COLO829 (cell line): ENCODE measurements at places on chromosomes 4 and X.

- DNase-seq = no peak
Observed at GRCh38 chr4:94285666-94286065, 57.0 kb downstream of the HPGDS start.

- DNase-seq = no peak
Observed at GRCh38 chrX:56564164-56564885, 898 bp downstream of the UBQLN2 start.

GRCh38 chrX:1012678-1013300, 199.7 kb downstream of the CRLF2 start:
- no peak for DNase-seq

DNA sequence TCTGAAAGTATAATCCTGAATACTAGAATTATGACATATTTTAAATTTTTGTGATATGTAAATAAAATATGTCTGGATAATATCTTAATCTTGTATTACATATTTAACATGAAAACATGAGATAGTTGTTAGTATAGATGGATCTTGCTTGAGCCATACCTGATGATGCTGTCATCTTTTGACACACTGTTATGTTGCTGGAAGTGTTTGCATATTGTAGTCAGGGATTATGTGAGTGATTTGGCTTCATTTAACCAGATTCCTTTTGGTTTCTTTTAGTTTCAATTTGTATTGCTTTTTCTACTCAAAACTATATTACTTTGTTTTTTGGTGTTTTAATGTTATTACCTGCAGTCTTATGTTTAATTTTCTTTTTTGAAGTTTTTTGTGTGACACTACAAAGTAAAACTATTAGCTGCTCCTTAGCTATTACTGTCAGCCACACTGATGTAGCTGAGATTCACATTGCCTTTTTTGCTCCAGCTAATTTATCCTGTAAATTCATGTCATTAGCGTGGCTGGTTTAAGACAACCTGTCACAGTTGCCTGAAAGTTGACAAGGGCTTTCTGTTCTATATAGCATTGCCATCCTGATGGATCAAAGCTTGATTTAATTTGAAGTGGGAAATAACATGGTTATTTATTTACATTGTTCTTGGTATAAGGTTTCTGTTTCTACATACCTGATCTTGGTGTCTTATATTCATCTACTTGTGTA, 33.7 kb downstream of the METAP1 start:
- no peak for DNase-seq

GRCh38 chrX:39381422-39381821, 580.2 kb downstream of the MID1IP1 start:
- DNase-seq = no peak

GRCh38 chrX:23664496-23664895, 2.8 kb upstream of the PRDX4 start:
- DNase-seq = no peak

- DNase-seq = no peak
Observed at GRCh38 chrX:11540532-11541377, 125.0 kb downstream of the ARHGAP6 start.

DNA sequence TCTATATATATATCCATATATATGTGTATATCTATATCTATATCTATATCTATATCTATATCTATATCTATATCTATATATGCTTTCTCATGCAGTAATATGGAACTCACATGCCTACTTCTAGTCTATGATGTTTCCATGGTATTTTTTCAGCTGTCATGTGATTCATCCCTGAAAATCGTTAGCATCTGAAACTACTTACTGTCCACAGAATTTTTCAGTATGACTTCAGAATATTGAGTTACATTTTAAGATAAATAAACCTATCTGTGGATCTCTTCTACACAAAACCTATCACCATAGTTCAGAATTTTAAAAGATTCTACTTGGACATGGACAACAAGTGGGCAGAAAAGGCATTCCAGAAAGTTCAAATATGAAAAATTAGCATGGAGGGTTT, 855.1 kb upstream of the INTU start:
- DNase-seq = no peak

DNA sequence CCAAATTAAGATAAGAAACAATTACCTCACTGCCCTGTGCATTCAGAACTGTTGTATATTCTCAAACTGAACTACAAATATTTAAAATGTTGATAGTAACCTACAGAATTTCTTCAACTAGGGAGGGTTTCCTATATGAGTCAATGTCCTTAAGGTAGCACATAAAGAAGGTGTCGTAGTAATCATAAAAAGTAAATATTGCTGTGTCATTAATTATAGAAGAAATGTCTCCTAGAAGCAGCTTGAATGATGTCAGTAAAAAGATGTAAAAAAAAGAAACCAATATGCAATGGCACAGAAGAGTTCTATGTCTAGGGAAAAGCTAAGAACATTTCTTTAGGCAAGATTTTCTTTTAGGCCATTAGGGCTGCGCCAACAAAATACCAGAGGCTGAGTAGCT, 559.6 kb upstream of the EPHA5 start:
- DNase-seq = no peak

- peak; percentile 21 for DNase-seq
Observed at GRCh38 chr4:92265021-92265420, 38.7 kb upstream of the GRID2 start.

DNA sequence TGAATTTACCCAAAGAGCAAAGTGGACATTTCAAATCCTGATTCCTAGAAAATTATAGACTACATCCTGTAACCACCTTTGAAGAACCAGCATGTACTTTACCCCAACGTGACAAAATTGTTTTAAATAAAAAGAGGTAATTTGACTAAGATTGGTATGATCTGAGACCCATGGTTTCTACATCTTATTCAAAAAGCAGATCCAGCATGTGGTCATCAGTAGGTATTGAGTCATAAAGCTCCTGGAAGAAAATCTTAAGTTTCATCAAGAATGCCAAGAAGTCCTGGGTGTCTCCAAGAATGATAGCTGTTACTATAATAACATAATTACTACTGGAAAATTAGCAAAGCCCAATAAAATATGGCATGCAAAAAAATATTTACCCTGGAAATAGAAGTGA, 61.8 kb downstream of the NFKB1 start:
- no peak for DNase-seq

DNA sequence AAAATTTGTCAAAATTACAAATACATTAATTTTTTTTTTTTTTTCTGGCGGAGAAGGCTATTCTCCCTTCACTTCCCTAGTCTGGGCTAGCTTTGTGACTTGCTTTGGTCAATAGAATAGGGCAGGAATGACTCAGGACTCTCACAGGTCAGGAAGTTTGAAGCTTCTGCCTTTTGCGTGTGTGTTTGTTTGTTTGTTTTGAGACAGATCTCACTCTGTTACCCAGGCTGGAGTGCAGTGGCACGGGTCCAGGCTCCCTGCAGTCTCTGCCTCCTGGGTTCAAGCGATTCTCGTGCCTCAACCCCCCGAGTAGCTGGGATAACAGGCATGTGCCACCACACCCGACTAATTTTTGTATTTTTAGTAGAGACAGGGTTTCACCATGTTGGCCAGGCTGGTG, 55.9 kb upstream of the USP9X start:
- DNase-seq = no peak

DNA sequence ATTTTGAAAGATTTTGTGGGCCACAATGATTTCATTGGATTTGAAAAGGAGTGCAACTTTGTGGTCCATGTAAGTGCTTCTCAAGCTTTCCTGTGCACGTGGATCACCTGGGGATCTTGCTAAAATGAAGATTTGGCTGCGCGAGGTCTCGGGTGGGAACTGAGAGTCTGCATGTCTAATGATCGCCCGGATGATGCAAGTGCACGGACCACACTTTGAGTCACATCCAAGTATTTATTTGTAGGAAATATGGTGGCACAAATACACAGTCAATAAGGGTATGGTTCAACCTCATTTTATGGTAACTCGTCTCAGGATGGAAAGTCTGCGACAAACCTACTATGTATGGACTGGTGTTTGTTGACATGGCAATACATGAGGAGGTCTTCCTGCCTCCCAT, 899 bp downstream of the BMX start:
- DNase-seq = no peak

DNA sequence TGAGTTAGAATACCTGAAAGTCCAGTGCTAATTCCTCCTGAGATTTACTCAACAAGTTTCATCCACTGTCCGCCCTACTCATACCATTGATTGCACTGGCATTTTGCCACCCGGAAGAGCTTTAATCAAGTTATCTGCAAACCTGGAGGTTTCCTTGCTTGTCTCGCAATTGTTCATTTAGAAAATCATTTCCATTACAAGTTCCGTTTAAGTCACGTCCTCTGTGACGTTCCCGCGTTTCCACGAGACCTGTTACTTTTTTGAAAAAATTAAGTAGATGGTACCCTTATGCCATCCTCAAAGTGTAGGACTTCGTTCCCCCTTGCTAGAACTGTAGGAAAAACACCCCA, 761 bp upstream of the FRYL start:
- no peak for DNase-seq

- DNase-seq = peak; percentile 19
Observed at GRCh38 chrX:139890991-139891700, 41.7 kb downstream of the ATP11C start.

- no peak for DNase-seq
Observed at GRCh38 chr4:125350470-125351135, 35.8 kb downstream of the FAT4 start.

DNA sequence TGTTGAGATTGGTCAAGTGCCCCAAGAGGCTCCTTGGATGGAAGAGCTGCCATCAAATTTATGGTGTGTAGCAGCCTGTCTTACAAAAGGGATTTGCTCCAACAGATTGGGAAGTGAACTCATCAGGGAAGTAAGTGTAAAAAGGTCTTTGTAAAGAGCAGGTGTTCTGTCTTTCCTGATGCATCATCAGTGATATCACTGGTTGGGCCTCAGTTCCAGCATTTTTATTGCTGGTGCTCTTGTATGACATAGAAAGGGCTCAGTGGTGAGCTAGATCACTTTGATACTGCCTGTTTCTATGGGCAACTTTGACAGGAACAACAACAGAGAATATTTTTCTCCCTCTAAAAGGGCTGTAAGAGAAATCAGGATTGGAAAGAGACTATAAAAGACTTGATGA, 8.7 kb upstream of the GABRE start:
- DNase-seq = no peak

GRCh38 chr4:101075536-101075935, 271.8 kb downstream of the PPP3CA start:
- DNase-seq = no peak

- no peak for DNase-seq
Observed at GRCh38 chrX:123330229-123330942, 146.3 kb downstream of the GRIA3 start.

DNA sequence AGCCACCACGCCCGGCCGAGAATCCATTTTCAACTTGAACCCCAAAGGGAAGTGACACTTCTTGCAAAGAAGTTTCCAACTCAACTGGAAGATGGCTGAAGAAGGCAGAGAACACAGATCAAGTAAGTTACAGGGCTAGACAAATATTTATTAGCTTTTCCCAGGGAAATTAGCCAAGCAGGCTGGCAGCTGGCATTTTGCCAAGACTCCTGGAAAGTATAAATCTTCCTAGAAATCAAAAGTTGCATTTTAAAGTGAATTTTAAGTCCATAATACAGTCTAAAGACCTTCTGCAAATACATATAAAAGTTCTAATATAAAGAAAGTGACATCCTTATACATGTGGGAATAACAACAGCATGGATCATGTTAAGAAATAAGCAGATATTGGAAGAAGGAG, 3.4 kb upstream of the MRPL1 start:
- no peak for DNase-seq

- DNase-seq = no peak
Observed at GRCh38 chr4:162865102-162865501, 301.6 kb downstream of the NAF1 start.

DNA sequence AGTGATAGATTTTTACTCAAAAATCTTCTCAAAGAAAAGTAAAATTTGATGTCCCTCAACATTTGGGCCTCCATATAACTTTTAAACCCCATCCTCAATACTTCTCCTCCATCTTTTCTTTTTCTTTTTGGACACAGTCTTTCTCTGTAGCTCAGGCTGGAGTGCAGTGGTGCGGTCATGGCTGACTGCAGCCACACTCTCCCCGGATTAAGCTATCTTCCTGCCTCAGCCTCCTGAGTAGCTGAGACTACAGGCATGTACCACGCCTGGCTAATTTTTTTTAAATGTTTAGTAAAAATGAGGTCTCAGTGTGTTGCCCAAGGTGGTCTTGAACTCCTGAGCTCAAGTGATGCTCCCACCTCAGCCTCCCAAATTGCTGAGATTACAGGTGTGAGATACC, 33.1 kb downstream of the KDM6A start:
- DNase-seq = no peak
